ENCODE measurements at places on chromosomes 16 and 17.

GRCh38 chr16:2339521-2340484 lies 725 bp downstream of the ABCA3 start:
- peak; percentile 46 for DNase-seq

- no peak for DNase-seq
Observed at GRCh38 chr17:48598736-48599135, 5.2 kb upstream of the HOXB5 start.

DNA sequence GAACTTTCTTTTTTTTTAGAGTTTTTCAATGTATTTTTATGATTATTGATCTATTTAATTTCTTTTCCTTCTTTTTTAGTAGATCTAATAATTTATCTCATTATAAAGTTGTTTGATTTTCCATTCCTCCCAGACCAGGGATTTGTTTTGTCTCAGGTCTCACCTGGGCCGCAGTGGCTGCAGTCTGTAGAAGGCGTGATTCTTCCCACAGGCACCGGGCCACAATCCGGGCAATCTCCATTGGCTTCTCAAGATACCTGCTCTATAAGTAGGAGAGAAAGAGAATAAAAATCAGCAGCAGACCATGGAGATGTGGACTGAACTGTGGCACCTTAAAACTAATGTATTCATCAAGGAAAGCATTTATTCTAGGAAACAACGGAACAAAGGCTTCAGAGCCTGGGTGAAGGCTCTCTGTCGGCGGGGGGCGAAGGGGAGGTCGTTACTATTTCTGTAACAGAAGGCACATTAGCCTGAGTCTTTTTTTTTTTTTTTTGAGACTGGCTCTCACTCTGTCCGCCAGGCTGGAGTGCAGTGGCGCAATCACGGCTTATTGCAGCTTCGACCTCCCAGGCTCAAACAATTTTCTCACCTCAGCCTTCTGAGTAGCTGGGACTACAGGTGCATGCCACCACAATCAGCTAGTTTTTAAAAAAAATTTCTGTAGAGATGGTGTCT lies 42.7 kb downstream of the STAT3 start:
- no peak for DNase-seq

DNA sequence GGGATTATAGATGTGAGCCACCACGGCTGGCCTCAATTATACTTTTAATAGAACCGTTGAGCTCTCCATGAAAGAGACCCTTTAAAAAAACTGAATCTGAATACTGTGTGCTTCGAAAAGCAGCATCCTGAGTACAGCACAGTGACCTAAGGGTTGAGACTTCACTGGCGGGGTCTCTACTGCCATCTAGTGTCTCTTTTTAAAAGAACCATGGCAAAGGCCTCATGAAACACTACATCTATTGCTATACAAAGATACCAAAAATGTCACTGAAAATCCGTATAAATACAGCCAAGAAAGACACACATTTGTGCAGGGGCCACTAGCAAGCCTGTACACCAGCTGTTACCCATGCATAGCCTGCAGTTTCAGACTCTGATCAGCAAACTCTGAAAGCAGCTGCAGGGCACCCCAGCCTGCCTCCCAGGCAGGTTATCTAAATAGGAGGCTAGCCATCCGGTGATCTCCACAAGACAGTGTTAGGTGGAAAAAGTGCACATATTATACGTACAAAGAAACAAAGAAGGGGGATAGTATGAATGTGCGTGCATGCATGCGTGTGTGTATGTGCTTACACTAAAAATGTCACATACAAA lies 35.3 kb downstream of the NPLOC4 start:
- DNase-seq = no peak

GRCh38 chr17:266701-267667 lies 85.5 kb upstream of the DOC2B start:
- no peak for DNase-seq

DNA sequence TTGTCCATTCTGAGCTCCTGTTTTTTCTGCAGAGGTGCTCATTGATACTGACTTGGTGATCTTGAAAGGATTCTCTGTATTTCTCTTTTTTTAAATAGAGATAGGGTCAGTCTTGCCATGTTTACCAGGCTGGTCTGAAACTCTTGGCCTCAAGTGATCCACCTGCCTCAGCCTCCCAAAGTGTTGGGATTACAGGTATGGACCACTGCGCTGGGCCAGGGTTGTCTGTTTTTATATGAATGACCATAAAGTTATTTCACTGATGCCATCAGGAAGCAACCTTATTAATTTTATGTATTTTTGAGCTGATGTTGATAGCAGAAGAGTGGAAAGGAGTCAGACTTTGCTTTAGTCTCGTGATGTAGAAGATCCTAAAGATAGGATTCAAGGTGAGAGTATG lies 35.7 kb upstream of the METTL9 start:
- no peak for DNase-seq

DNA sequence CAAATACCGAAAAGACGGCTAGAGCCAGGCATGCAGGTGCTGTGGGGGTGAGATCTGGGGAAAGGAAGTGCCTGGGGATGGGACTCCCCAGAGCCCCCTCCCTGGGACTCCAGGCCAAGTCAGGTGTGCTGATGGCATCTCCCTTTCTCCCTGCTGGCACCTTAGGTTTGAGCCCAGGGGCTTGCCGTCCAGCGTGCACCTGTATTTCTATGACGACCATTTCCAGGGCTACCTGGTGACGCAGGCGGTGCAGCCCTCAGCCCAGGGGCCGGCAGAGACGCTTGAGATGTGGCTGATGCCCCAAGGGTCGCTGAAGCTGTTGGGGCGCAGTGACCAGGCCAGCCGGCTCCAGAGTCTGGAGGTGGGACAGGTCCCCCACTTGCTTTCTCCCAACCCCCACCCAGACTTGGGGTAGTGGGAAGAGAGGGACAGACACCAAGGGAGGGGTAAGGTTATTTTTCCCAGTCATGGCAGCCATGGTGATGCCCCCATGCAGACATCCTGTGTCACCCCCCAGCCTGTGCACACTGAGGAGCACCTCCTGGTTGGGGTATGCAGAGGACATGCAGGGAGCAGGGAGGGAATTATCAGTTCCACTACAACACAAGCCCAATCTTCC lies 11.1 kb downstream of the XYLT2 start:
- no peak for DNase-seq

DNA sequence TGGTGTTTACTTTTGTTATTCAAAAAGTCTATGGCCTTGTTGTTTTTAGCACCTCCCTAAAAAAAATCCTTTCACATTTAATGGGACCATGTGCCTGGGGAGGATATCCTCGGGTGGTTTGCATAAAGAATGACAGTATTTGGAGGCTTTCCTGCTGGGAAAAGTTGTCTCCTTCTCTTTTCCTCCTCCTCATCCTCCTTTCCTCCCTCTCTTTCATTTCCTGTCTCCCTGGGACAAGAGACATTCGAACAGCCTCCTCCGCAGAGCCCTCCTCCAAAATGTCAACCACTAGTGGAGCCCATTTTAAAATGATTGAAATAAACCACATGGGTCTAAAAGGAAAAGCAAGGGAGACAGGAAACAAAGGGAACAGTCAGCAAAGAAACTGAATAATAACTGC lies 67.4 kb downstream of the MYH13 start:
- no peak for DNase-seq

DNA sequence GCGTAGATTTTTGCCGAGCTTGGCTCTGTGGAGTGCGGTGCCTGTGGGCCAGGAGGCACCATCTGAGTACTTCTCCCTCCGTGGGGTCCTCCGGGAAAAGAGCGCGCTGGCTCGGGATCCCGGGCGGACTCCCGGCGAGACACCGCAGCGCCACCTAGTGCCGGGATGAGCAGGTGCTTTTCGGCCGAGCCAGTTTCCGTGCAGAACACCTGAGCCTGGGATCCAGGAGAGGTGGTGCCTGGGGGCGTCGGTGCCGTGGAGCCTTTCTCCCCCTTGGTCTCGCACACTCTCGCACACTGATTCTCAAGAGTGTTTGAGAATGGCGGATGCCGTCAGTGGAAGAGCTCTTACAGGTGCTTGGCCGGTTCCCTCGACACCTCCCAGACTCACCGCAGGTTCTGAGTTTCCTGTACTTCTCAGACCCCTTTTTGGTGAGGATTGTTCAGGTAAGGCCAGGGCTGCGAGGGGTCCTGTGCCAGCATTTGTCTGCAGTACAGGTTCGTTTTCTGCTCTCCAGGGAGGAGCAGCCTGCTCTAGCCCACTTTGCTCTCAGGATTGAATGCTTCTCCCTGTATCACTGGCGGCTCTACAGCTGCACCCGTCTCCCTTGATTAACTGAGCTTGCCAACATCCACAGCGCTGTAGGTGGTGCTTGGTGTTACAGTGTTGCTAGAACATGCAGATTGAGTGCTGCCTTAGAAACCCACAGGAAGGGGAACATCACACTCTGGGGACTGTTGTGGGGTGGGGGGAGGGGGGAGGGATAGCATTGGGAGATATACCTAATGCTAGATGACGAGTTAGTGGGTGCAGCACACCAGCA lies 23.3 kb downstream of the TBCD start:
- peak; percentile 63 for DNase-seq

DNA sequence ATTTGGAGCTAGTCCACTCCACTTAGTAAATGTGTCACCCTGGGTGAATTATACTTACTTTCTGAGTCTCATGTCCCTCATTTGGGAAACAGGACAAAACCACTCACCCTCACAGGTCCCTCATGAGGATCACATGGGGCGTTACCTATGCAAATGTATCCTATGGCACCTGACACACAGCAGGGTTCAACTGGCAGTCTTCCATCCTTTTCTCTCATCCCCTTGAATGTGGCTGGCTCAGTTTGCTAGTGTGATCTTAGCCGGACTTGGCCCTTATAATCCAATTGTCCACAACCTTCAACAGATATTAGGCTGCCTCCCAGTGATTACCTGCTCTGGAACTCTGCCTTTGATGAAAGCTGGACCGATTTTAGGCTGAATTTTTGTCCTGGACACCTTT lies 308.8 kb downstream of the MAP2K6 start:
- no peak for DNase-seq

GRCh38 chr16:83899272-83899897 lies 470 bp downstream of the MLYCD start:
- DNase-seq = peak; percentile 50

GRCh38 chr16:67659675-67660563 lies at the start of gene ACD:
Gene ACD (minus strand): TSS chr16:67660260. CDS start chr16:67660220, 40 bp downstream.
- DNase-seq = peak; percentile 100

Measured in GM12892 (cell line).